ENCODE measurements at places on chromosomes 16 and 17.

DNA sequence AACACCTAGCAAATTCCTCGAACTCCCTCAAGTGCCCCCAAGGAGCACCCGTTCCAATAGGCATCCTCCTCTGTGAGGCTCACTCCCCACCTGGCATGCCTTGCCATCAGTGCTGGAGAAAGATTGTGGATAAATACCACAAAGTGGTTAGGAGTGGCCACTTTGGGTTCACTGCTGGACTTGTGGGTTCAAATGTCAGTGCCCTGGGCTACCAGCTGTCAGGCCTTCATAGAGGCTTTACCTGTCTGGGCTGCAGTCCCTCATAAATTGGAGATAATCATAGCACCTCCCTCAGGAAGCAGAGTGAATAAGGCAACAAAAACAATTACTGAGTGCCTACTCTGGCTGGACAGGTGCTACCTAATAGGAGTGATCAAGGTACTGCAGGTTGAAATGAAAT is 1.5 kb upstream of the SYT17 start:
- DNase-seq, result no peak

DNA sequence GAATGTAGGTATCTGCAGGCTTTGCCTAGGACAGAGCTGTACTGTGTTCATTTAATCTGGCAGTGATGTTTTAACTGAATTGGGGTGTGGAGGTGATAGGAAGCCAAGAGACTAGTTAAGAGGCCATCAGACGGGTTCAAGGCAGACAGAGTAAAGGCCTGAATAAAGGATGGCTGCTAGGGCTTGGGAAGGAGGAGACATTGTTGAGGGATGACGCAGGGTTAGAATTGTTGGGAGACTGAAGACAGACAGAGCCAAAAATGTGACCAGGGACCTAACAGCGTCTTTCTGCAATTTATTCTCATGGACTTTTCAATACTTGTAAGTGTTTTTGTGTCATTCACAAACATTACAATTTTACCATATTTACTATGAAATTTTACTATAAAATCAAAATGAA is 48.6 kb upstream of the MYH10 start:
- no peak for DNase-seq

GRCh38 chr17:66630379-66630778 is 204.5 kb upstream of the CACNG5 start:
- DNase-seq, result no peak

GRCh38 chr16:61432421-61432820 is 603.8 kb downstream of the CDH8 start:
- no peak for DNase-seq

- peak; percentile 39 for DNase-seq
Observed at GRCh38 chr17:76492989-76493501, 8.2 kb downstream of the RHBDF2 start.

DNA sequence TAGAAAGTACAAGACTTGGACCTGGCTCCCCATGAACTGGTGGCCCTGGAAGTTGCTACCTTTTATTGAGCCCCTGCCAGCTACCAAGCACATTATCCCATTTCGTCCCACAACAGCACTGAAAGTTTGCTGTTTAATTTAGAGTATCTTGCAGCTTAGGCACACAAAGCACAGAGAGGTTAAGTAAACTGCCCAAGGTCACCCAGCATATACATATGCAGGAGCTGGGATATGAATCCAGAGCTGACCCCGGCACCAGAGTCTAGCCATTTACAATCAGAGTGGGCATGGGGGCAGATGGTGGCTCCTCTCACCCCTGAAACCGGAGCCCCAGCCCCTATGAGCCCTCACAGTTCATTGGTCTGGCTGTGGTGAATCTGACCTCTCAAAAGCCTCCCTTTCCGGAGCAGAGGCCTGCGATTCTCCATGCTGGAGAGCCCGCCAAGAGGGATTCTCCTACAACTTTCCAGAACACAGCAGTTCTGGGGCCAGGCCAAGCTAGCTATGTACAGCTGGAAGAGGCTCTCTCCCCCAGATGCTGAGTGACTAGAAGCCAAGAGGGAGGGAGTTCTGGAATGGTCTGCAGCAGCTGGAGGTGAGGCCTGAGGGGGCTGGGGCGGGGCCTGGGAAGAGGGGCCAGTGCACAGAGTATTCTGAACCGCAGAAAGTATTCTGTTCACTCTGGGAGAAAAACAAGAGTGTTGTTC is 58.3 kb downstream of the SREBF1 start:
- no peak for DNase-seq

DNA sequence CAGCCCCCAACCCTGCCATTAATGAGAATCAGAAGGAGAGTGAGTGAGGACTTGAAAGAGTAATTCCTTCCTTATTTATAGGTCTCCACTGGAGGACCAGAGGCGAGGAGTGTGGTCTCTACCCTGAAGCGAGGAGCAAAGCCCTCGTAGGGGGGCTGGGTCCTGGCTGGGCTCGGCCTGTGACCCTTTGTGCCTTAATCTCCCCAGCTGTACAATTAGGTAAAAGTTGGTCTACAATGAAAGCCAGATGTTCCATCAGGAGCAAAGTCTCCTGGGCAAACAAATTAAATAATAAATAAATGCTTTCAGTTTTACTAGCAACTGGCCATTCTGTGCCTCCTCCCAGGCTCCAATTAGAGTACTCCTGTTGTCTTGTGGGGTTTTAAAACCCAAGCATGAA is 523.5 kb upstream of the SALL1 start:
- DNase-seq, result no peak

- no peak for DNase-seq
Observed at GRCh38 chr16:82625066-82625968, 1.5 kb upstream of the CDH13 start.

All from stimulated activated CD4-positive, alpha-beta T cell treated with anti-CD3 and anti-CD28 coated beads, Interleukin-2, amount 100 ng/mL, for 48 hours (primary cell).